Hippocampal formation (tissue), 2 donors: ENCODE measurements at places on chromosomes 7 and 10.

DNA sequence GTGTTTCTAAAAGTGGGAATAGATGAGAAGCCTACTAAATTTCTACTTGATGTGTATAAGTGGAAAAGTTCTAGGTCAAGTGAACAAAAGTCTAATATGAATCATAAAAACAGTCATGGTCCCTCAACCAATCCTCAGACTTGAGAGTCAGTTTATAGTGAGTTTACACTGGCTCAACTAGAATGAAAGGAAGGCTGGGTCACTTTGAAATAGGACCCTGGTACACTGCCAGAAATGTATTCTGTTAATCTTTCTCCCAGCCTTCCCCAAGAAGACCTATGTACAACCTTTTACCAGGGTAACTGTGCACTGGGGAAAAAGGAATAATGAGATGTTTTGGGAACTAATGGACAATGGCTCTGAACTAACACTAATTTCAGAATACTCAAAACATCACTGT lies 17.3 kb downstream of the ELMO1 start:
- DNase-seq: no peak

DNA sequence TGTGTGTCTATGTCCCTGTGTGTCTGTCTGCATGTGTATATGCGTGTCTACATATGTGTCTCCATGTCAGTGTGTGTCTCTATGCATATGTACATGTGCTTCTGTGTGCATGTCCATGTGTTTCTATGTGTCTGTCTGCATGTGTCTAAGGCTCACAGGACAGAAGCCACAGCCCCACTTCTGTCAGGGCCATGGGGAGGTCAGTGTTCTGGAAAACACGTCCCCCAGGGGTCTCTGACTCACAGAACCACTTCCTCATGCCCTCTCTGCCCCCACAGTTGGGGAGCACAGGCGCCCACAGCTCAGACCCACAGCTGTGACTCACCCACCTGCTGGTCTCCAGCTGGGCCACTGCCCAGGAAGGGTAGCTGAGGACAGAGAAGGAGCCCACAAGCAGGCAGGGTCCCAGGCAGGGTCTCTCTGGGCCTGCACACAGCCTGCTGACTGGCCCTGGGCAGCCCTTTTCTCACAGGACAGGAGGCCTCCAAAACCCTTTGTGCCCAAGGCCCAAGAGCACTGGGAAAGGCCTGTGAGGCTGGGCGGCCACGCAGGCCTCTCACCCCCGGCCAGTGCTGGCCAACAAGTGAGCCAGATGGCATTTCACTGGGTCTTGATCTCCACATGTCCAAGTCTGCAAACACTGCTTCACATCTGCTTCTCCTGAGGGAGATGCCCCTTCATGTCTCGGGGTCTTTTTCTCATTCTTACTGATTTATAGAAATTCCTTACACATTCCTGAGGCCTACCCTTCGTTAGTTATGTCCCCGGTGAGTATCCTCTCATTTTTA lies 102.9 kb upstream of the FAM20C start:
- DNase-seq: no peak

GRCh38 chr10:112071596-112072133 lies 111.9 kb downstream of the GPAM start:
- DNase-seq: no peak

DNA sequence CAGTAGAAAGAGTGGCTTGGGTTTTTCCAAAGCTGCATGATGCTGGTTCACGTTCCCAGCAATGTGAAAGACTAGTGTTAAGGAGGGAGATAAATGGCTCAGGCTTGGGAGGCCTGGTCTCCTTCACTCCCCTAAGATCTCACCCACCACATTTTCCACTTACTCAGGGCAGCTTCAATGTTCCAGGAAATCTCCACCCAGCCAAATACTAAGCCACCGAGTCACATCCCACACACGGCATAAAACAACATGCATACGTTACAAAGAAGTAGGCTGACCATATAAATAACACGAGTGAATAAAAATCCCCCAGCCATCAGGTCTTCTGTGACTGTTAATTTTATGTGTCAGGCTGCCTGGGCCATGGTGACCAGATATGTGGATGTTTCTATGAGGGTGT lies 303.5 kb downstream of the SFMBT2 start:
- no peak for DNase-seq
